ENCODE measurements at places on chromosomes 3 and 15.

- no peak for DNase-seq
Observed at GRCh38 chr3:111662907-111663306, 67.8 kb upstream of the ZBED2 start.

GRCh38 chr3:148591525-148591924 is 106.2 kb upstream of the AGTR1 start:
- DNase-seq = no peak

DNA sequence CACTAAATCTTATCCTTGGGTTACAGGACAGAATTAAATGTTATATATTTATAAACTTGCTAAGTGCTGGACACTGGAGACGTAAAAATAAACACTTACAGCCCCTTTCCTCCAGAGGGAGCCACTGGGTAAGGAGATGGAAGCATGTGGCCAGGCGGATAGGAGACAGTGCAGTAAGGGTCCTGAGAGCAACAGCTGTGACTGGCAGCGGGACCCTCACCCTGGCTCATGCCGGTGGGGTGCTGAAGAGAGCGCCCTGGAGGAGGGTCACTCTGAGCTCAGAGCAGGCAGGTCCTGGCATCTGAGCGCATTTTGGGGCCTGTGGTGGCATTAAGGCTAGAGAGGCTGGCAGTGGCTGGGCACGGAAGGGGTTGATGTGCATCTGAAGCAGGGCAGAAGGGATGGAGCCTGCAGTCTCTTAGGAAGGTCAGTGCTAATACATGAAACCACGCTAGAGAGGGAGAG is 16.0 kb downstream of the SEC61A1 start:
- DNase-seq = no peak

DNA sequence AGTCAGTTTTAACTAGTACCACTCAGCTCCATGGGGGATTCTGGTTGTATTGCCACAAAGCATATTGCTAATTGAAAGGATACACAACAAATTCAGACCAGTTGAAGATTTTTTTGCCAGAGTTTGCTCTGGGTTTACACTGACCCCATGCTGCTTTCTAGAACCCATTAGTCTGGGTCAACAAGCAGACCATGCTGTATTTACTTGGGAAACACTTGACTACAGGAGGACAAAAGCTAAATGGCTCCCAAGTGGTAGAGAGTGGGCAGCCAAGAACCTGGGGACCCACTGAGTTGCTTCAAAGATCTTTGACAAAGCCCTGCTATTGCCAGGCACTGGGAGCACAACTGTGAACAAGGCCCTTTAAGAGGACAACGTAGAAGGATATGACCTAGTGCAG is 86.8 kb upstream of the PSMD6 start:
- DNase-seq = no peak

DNA sequence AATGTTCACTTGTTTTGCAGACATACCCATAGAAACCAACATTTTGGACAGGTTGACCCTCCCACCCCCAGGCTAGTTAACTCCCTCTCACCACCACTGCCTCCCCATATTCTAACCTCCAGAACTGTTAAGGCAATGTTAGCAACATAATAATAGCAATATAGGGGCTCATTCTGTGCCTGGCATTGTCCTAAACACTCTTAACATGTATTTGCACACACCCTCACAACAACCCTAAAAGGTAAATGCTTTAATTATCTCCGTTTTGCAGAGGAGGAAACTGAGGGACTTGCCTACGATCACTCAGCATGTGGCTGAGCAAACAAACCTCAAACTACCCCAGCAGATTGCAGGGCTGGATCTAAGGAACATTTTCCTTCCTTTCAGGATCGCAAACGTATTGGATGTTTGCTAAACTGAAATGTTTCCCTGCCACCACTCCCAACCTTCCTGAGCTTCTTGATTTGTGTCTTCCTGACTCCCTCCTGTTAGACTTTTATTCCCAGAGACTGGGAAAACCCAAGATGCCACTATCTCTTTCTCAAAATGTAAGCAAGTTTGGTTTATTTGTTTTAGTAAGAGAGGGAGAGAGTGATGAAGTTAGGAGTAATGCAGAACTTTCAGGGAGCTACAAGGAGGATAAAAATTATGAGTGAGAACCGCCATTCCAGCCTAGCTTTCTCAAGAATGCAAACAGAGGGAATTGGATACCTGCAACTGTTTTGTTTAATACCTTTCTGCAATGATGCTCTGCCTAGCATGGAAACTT is 1.3 kb downstream of the SCG5 start:
- DNase-seq = no peak

DNA sequence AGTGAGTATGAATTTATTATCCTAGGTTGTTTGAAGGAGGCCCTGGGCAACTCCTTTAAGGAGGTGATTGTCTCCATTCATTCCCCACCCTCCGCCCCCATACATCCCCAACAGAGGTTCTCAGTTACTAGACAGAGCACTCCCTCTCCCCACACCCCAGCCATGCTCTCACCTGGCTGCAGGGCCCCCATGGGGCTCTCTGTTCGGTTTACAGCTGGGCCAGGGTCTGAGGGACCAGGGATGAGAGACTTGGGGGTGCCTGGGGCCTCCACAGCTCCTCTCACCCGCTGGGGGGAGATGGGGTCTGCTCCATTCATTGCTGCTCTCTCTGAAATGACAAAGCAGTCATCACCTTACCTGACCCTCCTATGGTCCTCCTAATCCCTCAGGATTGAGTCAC is 3.6 kb downstream of the PRRT3 start:
- no peak for DNase-seq

DNA sequence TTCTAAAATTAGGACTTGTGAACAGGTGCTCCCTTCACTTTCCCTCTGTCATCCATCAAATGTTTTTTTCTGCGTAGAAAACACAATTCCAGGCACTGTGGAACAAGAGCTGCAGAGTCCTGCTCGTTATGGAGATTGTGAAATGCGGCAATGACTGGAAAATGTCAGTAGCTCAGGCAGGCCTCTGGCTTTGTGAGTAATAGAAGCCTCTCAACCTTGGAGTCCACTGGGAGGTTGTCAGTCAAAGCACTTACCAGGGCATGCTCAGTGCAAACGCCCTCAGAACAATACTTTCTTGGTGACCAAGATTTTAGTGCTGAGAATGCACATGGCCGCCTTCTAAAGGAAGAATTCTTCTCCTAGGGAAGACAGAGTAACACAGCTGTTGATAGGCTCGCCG is 26.7 kb upstream of the MED12L start:
- DNase-seq = no peak

DNA sequence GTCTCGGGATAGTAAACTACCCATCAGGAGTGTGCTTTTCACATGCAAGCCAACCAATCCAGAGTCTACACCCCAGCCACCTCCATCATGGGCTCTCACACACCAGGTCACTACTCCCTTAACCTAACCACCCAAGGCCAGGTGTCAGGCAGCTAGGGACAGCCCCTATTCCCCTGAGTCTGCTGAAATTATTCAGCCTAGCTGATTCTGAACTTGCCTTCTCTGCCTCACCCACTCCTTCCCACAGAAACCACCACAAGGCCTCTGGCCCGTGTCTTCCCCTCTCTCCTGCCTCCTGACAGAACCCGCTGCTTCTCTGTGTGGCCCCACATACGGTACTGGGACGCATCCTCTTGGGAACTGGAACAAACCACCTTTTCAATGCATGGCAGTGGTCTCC is 82.1 kb downstream of the PCSK6 start:
- no peak for DNase-seq

- no peak for DNase-seq
Observed at GRCh38 chr15:81485806-81486205, 111.8 kb upstream of the TMC3 start.

DNA sequence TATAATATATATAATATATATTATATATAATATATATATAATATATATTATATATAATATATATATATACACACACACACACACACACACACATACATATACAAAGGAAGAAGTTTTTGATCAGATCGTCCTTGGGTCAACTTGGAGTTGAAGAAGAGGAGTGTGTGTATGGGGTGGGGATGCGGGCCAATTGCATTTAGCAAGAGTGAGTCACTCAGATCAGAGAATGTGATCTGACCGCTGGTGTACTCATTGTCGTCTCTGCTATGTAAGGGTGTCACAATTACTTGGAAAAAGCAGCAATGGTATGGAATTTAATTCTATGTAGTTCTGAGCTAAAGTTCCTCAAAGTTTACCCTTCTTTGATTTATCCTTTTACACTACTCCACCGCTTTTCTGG is 4.6 kb upstream of the VGLL3 start:
- no peak for DNase-seq

GRCh38 chr3:47664519-47664918 is 85.9 kb upstream of the CSPG5 start:
- DNase-seq = no peak

DNA sequence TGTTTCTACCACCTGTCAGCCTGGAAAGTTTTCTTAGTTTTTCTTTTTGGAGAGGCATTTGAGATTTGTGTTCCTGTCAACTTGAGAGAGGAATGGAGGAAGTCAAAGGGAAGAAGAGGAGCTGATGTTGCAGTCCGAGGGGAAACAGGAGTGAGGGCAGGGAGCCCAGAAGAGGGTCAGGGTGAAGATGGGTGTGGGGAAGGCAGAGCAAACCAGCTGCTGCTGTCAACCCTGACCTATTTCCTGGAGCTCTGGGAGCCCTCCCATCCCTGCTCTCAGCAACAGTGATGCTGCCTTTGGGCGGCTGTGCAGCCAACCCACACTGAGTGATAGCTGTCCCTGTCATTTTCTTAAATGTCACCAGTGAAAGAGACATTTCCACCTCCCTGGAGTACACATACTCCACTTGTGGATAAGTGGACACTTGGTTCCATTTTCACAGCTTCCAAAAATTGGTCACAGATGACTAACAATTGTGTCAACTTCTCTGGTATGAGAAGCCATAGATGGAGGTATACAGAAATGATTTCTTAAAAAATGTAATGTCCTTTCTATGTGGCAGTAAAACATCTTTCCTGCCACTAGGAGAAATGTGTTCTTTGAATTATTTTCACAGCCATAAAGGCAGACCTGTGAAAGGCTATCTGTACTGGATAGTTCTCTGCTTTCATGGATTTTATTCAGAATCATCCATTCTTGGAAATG is 556.3 kb upstream of the TBL1XR1 start:
- no peak for DNase-seq

DNA sequence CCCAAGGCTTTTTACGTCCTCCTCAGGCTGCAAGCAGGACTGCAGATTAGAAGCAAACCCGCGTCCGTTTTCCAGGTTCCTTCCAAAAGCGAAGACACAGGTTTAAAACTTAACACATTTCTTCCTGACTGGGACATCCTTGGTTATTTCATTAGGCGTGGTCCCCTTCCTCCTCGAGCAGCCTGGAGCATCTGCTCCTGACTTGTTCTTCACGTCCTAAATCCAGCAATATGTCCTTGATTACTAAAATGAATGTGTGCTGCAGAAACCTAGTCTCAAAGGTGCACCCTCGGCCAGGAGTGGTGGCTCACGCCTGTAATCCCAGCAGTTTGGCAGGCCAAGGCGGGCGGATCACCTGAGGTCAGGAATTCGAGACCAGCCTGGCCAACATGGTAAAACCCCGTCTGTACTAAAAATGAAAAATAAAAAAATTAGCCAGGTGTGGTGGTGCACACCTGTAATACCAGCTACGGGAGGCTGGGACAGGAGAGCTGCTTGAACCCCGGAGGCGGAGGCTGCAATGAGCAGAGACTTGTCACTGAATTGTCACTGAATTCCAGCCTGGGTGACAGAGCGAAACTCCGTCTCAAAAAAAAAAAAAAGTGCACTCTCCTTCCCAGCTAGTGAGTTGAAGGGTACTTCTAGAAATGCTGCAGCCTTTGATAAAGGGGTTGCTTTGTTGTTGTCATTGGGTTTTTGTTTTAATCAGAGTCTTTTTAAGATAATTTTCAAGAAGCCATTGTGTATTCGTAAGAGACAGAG is 842 bp upstream of the LRIG1 start:
- DNase-seq = no peak

- DNase-seq = no peak
Observed at GRCh38 chr15:93173369-93173768, 84.4 kb upstream of the RGMA start.

DNA sequence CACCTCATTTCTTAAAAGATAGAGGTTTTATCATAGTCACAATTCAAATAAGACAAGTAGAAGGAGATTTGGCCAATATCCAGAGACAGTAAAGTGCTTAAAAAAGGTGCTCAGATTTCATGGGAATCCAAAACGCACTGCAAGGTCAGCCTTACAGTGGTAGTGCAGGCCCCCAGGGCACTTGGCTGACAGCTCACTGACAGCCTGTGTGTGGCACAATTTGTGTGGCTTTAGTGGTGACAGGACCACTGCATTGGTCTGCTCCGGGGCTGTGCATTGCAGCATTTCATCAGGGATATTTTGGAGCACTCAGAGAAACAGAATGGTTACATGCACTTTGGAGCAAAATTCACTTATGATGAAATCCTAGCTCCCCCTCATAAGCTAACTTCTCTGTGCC is 544.3 kb downstream of the NTRK3 start:
- no peak for DNase-seq

- no peak for DNase-seq
Observed at GRCh38 chr15:84921121-84921520, 36.7 kb downstream of the SLC28A1 start.

GRCh38 chr3:149388531-149389417 is 11.3 kb upstream of the TM4SF1 start:
- DNase-seq = no peak

- DNase-seq = no peak
Observed at GRCh38 chr3:65314269-65314668, 626.5 kb upstream of the ADAMTS9 start.

DNA sequence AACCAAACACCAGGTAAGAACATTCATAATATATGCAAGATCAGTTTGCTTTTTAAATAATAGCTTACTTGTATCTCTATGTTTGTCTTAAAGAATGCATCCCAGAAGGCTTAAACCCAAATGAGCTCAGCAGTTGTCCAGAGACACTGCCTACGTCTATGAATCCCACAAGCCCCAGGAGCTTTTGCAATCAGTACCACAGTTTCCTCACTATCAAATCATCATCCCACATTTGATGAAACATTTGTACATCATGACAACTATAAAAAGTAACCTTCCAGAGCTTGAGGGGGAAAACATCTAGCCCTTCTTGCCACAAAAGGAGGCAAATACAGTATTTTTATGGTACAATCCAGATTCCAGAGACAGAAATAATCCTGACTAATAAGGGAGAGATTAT is 63.7 kb downstream of the ATP8B4 start:
- DNase-seq = no peak

GRCh38 chr3:195071011-195071728 is 199.8 kb downstream of the XXYLT1 start:
- no peak for DNase-seq

GRCh38 chr15:87401973-87402372 is 854.6 kb downstream of the NTRK3 start:
- no peak for DNase-seq

GRCh38 chr3:197793247-197793646 is 2.2 kb downstream of the LRCH3 start:
- no peak for DNase-seq

DNA sequence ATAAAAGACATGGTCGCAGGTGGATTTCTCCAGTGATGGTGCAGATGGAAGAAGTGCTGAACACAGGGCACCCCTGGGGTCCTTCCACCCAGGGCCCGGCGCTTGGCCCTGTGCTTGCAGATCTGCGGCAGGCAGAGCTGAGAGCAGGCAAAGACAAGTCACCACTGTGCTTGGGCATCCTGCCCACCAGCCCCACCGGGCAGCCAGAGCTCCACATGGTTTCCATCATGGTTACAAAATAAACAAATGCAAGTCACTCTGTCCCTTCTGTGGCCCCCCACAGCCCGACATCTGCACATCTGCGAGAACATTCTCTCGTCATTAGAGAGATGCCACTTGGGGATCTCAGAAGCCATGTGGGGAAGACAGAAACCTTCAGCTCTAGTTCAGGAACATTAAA is 37.6 kb upstream of the SFMBT1 start:
- DNase-seq = no peak

All from stimulated activated CD4-positive, alpha-beta T cell treated with anti-CD3 and anti-CD28 coated beads, Interleukin-4, amount 100 ng/mL, for 4 hours (primary cell).